ENCODE measurements at places on chromosomes 2 and 18. TPM values are rescaled to one million over a fixed set of nuclear protein-coding genes. Genes with fewer than 3 reads are reported as not detected.
A peak's percentile ranks its signal among the peaks of the same experiment; 100 is the strongest.

DNA sequence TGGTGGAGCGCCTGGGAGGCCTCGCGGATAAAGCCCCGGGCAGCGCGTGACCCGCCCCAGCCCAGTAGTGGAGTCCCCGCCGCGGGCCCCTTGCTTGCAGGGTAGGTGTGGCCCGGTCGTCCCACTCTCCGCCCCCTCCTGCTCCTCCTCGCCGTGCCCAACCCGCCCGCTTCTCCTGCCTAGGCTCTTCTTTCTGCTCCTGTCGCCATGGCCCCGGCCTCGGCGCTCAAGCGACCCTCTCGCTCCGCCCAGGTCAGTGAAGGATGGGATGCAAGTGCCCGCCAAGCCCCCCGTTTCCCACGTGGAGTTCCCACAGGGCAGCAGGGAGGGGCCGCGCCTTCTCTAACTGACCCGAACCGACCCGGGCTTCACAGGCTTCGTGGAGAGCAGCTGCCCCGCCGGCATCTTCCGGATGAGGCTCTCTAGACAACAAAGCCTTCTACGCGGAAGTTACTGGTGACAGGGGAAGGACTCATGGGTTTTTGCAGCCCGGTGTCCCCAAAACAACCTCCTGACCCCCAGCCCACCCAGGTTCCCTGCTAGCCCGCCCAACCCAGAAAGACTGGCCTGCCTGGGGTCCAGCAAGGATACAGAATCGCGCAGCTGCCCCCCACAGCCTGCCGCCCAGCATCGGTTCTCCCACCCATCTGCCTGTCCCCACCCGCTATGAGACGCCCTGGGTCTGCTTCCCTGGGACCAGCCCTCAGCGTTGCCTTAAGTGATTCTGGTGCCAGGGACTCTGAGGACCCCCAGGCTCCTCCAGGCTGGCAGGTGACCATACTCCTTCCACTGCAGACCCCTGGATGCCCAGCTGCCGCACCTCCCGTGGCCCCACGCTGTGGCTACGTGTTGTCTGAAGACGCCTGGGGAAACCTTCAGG lies 32.8 kb downstream of the TTC32 start:
- DNase-seq, result no peak

- no peak for DNase-seq
Measured at GRCh38 chr18:76538846-76539245, 43.8 kb upstream of the ZNF516 start.

DNA sequence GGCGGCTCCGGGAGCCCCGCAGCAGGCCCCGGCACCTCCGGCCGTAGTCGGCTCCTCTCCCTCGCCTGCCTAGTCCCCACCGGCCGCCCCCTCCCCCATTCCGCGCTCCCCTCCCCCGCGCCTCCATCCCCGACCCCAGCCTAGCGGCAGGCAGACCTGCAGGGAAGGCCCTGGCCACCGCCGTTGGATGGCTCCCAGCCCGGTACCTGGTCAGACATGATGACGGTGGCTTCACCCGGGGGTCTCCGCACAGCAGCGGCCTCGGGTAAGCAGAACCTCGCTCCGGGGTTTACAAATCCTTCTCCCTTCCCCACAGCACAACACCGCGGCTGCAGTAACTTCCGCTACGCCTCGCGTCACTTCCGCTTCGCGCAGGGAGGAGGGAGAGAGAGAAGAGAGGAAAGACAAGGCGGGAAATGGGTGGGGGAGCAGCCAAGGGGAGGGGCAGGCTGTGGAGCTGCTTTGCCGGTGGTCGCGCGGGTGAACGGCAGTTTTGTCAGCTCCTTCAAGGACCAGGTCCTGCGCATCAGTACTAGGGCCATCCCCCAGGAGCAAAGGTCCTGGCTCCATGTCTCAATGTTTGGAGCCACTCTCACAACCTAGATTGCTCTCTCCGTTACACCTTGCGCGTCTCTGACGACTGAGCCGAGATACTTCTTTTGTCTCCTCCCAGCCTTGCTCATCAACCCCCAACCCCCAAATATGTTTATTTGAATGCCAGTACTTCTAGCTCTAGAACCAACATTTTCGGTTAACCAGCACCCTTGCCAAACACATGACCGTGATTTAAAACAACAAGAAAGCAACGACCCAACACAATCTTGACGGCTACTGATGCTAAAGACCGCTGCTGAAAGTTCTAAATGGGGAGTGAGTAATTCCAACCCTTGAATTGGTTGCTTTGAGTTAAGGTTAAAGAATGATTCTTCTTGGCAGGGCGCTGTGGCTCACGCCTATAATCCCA lies at the start of gene SUMO1:
Gene SUMO1, minus strand, starts transcription at position 364 of the 964 bp plus-strand sequence. Its CDS starts 146 bp downstream, at position 218.
- peak; percentile 95 for DNase-seq

DNA sequence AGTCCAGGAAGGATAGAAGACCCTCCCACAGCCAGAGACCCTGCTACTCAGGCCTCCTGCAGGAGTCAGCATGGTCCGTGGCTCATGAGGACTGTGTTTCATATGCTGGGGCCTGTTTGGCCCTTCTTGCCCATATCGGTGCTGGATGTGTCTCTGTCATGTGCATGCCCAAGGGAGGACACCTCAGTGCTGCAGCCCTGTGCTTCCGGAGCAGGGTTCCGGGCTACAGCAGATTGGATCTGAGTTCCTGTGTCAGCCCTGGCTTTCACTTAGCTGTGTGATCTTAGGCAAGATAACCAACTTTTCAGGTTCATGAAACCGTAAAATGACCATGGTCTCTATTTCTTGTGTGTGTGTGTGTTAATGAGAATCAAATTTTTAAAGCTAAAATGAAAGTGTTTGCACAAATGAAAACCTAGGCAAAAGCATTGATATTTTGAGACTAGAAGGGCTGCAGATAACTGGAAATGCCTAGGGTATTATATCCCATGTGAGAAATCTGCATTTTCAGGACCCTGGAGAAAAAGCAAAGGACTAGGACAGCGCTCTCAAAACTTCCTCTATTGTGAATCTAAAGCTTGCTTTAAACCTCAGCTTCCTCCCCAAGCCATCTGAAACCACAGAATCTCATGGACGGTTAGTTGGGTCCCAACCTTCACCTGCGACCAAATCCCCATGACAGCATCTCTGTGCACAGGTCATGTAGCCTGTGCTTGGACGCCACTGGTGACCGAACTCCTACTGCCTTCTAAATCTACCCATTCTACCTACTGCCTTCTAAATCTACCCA lies 58.8 kb upstream of the CAPN13 start:
- DNase-seq, result no peak

DNA sequence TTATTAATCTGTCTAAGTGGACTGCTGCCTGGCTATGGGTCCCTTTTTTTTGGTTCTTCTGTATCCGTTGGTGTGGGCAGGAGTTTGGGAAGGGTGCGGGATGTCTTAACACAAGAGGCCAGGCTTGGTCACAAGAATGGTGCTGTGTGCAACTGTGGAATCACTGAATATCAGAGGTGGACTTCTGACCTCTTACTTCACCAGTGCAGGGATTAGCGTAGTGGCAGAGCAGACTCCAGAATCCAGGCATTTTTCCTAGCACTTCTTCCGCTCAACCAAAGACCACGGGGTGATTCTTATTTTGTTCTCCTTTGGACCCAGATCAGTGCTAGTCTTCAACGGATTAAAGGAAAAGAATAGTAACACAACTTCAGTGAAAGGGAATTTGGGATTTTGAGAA lies 254.3 kb upstream of the TNP1 start:
- no peak for DNase-seq

DNA sequence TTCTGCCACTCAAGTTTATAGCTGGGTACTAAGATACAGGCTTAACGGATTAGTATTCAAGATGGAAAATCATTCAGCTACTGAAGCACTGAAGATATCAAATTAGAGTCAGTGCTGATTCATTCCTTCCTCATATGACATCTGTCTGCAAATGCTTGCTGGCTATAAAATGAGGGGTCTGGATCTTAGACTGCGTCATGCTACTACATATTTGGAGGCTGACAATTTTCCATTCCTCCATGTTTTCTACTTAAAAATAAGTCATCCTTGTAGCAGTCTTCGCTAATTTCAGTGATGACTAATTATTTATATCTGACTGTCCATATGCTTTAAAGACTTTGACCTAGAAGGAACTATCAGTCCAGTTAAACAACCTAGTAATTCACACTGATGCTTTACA lies 233.4 kb downstream of the RIT2 start:
- DNase-seq, result no peak

- DNase-seq, result no peak
Measured at GRCh38 chr2:237213315-237214022, 127.8 kb downstream of the COPS8 start.

DNA sequence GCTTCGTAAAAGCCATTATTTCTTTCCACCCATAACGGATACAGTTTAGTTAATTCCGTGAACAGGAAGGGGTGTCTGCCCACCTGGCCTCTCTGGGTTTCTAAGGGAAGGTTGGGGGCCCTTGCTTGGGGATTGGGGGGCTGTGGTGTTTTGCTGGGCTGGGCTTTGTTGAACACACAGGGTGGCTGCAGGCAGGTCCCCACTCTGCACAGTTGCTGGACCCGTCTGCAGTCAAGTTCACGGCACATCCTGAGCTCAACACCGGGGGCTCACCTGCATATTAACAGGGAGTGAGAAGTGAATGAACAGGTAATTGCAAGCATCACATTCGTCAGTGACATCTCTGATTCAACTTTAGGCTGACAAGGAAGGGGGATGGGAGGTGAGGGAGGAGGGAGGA lies 109.0 kb downstream of the ZNF516 start:
- no peak for DNase-seq

DNA sequence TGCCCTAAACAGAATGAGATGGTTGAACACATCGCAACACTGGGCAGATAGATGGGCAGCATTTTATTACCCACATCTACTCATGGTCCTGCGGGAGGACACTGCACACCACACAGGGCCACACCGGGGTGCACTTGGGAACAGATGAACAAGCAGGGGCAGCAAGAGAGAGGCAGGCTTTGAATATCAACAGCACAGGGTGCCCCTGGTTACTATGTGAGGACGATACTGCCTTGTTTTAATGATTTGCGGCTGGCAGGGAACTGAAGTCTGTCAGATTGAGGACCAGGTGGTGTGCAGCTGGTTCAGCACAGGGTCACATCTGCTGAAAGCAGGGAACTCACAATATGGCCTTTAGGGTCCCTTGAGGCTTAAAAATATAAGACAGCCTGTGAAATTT lies 195.7 kb downstream of the PIEZO2 start:
- DNase-seq, result no peak

- no peak for DNase-seq
Measured at GRCh38 chr2:215540658-215541057, 104.8 kb upstream of the FN1 start.

- no peak for DNase-seq
Measured at GRCh38 chr2:210681491-210681890, 125.1 kb downstream of the CPS1 start.

GRCh38 chr2:102155703-102156515 lies 13.4 kb downstream of the IL1R1 start:
- no peak for DNase-seq

- DNase-seq, result no peak
Measured at GRCh38 chr2:220703279-220703678, 868.8 kb downstream of the EPHA4 start.

DNA sequence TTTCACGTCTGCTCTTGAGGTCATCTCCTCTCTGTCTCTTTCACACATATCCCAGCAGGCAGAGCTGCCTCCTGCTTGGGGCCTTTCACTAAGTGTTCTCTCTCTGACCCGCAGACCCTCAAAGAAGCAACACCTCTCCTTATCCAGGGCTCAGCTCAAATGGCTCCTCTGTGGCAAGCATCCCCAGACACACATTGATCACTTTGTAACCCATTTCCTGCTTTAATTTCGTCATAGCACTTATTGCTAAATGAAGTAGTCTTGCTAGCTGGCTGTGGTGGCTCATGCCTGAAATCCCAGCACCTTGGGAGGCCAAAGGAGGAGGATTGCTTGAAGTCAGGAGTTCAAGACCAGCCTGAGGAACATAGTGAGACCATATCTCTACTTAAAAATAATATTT lies 41.4 kb downstream of the SGPP2 start:
- DNase-seq, result no peak

GRCh38 chr2:156666130-156666785 lies 230.1 kb downstream of the GPD2 start:
- no peak for DNase-seq

GRCh38 chr2:173086518-173087213 lies 11.0 kb downstream of the MAP3K20 start:
- DNase-seq, result no peak

- DNase-seq, result no peak
Measured at GRCh38 chr2:48900321-48901014, 144.9 kb upstream of the LHCGR start.

GRCh38 chr18:44876755-44877154 lies 196.1 kb downstream of the SETBP1 start:
- DNase-seq, result no peak

GRCh38 chr2:136305517-136306192 lies 187.7 kb upstream of the CXCR4 start:
- DNase-seq, result peak; percentile 79

- no peak for DNase-seq
Measured at GRCh38 chr2:1692342-1692741, 52.0 kb downstream of the PXDN start.

DNA sequence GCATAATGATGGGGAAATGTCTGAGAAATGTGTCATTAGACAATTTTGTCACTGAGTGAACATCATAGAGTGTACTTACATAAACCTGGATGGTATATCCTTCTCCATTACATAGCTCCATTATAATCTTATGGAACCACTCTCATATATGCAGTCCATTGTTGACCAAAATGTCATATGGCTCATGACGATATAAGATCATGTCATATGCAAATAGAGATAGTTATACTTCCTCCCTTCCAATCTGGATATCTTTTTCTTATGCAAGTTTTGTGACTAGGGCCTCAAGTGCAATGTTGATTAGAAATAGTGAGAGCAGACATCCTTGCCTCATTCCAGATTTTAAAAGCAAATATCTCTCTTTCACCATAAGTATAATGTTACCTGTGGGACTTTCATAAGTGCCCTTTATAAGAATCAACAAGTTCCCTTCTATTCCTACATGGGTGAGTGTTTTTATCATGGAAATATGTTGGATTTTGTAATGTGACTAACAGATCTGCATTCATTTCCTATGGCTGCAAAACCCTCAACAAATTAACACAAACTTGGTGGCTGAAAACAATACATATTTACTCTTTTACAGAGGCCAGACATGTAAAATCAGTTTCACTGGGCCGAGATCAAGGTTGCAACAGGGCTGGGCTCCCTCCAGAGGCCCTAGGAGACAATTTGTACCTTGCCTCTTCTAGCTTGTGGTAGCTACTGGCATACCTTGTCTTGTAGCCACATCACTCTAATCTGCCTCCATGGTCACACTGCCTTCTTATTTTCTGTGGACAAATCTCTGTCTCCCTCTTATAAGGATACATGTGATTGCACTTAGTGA lies 21.6 kb upstream of the SULT1C4 start:
- DNase-seq, result no peak

- DNase-seq, result peak; percentile 87
Measured at GRCh38 chr18:596288-596881, 403 bp upstream of the CLUL1 start.

GRCh38 chr2:134402410-134402809 lies 148.5 kb downstream of the MGAT5 start:
- no peak for DNase-seq

Gene LYG1
- 1.00 TPM for total RNA-seq

Gene CNOT11
- 14.7 TPM for total RNA-seq

Gene PLCD4
- total RNA-seq, result 1.2 TPM

Gene EVX2
- total RNA-seq, result 0.73 TPM

Gene RTP5
- 1.3 TPM for total RNA-seq

Gene DSC3
- 0.36 TPM for total RNA-seq

Data from cerebellum (tissue), 4 donors.